ENCODE measurements at places on chromosomes 7 and 10. TPM values are rescaled to one million over a fixed set of nuclear protein-coding genes. Genes with fewer than 3 reads are reported as not detected.
A peak's percentile ranks its signal among the peaks of the same experiment; 100 is the strongest.

CLRN3 gene
- not detected for polyA plus RNA-seq

CALD1 gene
- 121 TPM for polyA plus RNA-seq

ANKRD16 gene
- polyA plus RNA-seq = 7.5 TPM

FRMD4A gene
- polyA plus RNA-seq = 38.6 TPM

PLCE1 gene
- 24.5 TPM for polyA plus RNA-seq

H2BK1 gene
- not detected for polyA plus RNA-seq

NRCAM gene
- polyA plus RNA-seq = 30.0 TPM

FKBP6 gene
- not detected for polyA plus RNA-seq

GRCh38 chr10:132445516-132446194 is 48.7 kb downstream of the PWWP2B start:
- no peak for DNase-seq

DNA sequence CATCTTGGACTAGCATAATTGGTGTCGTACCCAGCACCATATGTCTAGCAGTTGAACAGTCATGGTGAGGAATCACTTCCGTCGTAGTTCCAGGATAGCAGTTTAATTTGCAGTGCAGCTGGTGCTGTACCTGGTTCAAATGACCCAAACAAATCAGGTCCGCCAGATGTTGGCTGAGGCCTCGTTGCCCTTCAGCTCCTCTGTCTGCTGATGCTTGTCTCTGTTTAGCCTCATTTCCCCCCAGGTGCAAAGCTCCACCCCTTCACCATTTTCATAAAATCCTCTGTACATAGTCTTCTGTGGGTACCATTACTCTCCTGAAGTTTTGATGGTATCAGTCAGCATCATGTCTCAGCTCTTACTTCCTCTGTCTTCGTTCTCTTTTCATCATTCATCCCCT is 35.1 kb downstream of the UMAD1 start:
- DNase-seq = no peak

DNA sequence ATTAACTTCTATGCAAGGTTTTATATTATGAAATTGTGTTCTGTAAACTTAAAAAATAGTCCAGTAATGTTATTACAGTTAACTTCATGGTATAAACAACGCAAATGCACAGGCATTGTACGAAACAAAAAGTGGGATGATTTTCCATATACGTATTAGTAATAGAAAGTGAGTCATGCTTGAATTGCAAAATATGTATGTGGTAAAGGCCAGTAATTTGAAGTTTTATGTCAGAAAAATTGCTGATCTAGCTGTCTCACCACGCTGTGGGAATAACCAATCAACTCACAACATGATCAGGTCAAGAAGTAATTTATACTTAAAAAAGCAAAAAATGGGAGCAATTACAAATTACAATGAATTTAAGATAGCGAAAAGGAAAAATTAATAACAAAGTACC is 37.0 kb upstream of the GLI3 start:
- no peak for DNase-seq

DNA sequence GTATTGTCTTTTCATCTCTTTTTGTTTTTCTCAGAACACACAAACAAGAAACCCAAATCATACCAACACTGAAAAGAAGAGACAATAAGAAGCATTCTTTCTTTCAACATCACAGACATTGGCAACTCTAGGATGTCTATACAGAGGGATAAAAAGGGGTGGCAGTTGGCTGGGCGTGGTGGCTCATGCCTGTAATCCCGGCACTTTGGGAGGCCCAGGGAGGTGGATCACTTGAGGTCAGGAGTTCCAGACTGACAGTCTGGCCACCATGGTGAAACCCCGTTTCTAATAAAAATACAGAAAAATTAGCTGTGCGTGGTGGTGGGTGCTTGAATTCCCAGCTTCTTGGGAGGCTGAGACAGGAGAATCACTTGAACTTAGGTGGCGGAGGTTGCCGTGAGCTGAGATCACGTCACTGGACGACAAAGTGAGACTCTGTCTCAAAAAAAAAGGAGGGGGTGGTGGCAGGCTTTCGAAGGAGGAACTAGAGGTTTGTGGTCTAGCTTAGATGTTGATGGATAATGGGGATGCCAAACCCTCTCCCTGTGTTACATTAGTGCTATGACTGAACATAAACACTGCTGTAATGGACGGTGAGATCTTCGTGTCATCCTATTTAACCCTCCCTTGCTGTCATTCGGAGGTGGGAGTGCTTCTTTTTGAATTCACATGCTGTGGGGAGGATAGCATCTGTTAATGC is 9.4 kb downstream of the CNNM2 start:
- DNase-seq = no peak

DNA sequence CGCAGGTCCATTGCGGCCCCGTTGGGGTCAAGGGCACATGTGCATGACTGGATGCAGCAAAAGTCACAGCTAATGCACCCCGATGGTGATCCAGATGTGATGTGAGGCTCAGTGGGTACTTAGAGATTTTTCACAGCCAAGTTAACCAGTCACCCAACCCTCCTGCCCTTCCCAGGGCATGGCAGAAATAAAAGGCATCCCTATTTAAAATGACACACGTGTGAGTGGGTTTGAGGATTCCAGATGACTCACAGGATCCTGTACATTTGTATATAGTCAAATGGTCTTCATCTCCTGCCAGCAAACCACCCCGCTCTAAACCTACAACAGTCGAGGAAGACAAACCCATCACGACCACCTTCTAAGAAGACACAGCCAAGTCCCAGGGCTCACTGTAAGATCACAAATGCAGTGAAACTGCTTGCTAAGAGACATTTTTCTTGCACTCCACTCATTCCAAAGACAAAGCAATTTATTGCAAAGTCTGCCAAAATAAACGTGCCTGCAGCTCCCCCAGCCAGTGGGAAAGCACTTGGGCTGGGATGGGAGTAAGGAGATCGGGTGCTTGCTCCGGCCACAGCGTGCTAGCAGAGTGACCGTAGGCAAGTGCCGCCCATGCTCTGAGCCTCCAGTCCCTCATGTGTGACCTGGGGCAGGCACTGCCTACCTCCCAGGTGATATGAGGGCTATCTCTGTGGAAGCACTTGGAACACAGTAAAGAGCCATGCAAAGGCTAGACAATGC is 86.6 kb upstream of the MACROH2A2 start:
- no peak for DNase-seq

DNA sequence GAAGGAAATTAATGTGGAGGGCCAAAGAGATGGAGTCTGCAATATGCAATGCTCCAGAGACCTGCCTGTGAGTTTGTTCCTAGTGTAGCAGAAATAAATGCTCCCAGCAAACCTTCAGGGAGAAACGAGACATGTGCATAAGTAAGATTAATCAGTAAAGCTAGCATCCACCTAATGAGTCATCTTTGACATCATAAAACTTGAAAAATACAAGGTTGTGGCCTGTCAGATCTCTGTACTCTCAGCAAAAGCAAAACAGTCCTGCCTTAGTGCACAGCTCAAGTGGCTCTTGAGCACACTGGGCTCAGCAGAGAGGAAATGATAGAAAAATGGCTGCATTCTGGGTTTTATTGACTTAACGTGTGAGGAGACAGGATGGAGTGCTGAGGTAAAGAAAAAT is 32.5 kb upstream of the ERCC6 start:
- no peak for DNase-seq

- no peak for DNase-seq
These were observed 41.9 kb downstream of the NPVF start for GRCh38 chr7:25186436-25186835.

- peak; percentile 51 for DNase-seq
These were observed 65.7 kb downstream of the TSPAN12 start for GRCh38 chr7:120792091-120792860.

GRCh38 chr10:79318369-79318768 is 28.9 kb upstream of the PPIF start:
- DNase-seq = no peak

- no peak for DNase-seq
These were observed 44.9 kb upstream of the FAM3C start for GRCh38 chr7:121440857-121441503.

DNA sequence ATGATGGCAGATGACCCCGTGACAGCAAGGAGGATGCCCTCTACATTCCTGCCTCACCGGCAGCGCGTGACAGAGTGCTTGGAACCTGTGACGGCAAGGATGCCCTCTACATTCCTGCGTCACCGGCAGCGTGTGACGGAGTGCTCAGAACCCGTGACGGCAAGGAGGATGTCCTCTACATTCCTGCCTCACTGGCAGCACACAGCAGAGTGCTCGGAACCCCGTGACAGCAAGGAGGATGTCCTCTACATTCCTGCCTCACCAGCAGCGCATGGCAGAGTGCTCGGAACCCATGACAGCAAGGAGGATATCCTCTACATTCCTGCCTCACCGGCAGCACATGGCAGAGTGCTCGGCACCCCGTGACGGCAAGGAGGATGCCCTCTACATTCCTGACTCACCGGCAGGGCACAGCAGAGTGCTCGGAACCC is 231.0 kb downstream of the DIP2C start:
- no peak for DNase-seq

DNA sequence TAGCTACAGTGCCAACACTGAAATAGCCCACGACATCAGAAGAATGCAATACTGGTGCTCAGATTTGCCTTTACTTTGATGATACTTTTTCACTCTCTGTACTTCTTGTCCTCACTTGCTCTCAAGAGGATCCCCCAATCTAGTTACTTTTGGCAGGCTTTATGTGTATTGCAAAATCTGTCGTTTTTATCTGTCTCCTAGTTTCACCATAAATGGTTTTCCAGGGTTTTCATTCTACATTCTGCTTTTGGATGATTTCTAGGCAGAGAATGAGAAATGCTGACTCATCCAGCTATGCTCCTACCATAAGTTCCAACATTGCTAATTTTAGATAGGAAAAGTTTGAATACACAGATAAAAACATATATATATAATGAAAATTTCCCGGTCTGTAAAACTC is 659.5 kb upstream of the NRG3 start:
- peak; percentile 32 for DNase-seq

DNA sequence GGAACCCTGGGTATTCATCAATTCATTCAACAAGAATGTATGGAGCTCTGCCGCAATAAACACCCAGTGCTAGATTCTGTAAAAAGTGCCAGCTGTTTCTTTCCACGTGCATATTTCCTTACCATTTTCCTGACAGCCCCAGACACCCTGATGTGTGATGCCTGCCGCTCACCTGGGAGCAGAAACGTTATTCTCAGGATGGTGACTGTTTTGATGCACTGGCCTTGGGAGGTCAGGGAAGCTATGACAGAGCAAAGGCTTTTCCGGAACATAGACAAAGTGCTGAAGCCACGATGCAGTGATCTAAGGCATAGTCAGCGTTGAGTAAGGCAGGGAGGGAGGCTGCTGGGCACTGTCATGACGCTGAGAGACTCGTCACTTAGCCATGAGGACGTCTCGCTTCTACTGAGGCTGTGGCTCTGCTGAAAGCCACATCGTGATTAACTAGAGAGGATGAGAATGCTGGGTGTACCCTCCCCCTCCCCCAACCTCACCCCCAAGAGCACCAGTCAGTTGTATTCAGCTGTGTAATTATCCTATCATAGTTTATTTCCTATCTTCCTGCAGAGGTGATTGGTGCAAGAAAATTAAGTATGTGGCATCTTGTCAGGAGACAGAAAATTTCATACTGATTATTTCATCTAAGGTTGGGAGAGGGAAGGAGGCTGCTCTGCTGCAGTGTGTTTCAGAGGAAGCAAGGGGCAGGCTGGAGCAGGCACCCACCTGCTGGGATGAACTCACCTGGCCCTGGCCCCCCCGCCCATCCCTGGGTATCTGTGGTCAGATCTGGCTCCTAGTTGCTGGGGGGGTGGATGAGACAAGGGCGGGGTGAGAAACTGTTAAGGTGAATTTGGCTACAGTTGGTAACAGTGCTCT is 48.8 kb upstream of the SMNDC1 start:
- DNase-seq = no peak

GRCh38 chr10:209357-209756 is 74.1 kb downstream of the ZMYND11 start:
- no peak for DNase-seq

GRCh38 chr7:134901389-134902020 is 84.8 kb upstream of the AGBL3 start:
- DNase-seq = no peak

DNA sequence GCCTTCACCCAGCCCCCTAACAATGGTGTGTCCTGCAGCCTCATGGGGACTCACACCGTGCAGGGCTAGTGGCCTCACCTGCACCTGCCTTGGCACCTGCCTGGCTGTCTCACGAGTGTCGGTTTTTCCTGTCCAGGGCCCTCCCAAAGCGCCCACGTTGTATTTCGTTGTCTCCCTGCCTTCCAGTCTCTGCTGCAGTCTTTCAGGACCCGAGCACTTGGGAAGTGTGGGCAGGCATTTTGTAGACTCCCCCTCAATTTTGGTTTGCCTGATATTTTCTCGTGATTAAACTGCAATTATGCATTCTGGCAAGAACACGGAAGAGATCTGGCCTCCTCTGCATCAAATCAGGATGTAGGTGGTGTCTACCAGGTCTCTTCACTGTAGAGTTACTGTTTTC is 17.9 kb downstream of the BNIP3 start:
- DNase-seq = no peak

- DNase-seq = peak; percentile 39
These were observed 5.4 kb downstream of the IDI1 start for GRCh38 chr10:1043532-1043995.

DNA sequence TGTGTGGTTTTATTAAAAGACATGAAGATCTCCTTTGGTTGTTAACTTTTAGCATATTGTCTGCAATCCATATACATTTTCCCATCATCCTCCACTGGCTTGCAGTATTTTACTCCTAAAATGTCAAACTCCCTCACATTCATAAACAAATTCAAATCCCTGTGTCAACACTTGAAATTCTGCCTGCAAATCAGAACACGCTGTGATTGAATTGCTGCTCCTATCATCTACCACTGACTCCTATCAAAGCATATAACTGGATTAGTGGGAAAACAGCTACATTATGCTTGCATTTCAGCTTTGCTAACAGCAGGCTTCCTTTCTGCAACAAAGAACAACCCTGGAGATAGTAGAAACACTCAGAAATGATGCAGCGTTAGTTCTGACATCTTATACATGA is 281.8 kb upstream of the HGF start:
- no peak for DNase-seq

- DNase-seq = peak; percentile 75
These were observed 25.5 kb upstream of the HABP2 start for GRCh38 chr10:113527211-113527906.

GRCh38 chr7:99005776-99006175 is 127.4 kb downstream of the TRRAP start:
- DNase-seq = no peak

DNA sequence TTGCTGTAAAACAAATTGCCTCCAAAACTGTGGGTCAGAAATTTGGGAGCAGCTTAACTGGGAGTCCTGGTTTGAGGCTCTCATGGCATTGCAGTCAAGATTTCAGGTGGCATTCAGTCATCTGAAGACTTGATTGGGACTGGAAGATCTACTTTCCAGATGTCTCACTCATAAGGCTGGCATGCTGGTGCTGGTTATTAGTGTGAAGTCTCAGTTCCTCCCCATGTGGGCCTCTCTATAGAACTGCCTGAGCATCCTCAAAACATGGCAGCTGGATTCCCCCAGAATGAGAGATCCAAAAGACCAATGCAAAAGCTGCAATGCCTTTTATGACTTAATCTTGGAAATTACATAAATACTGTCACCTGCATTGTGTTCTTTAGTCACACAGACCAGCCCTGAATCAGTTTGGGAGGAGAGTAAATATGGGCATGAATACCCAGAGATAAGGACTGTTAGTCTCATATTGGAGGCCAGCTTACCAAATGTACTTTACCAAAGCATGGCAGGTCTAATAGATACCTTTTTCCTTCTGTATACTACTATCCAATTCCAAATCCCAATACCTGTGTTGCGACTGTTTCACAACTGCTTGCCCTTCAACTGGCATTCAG is 6.5 kb upstream of the HERPUD2 start:
- no peak for DNase-seq

GRCh38 chr7:95630702-95631458 is 34.6 kb upstream of the PDK4 start:
- no peak for DNase-seq
